ENCODE measurements at places on chromosomes 5 and 9. TPM values are rescaled to one million over a fixed set of nuclear protein-coding genes. Genes with fewer than 3 reads are reported as not detected.

Gene NRG2
- polyA plus RNA-seq: 1.7 TPM

Gene SYK
- 31.1 TPM for polyA plus RNA-seq

GRCh38 chr5:75361310-75361709 lies 24.3 kb downstream of the HMGCR start:
- no peak for DNase-seq

DNA sequence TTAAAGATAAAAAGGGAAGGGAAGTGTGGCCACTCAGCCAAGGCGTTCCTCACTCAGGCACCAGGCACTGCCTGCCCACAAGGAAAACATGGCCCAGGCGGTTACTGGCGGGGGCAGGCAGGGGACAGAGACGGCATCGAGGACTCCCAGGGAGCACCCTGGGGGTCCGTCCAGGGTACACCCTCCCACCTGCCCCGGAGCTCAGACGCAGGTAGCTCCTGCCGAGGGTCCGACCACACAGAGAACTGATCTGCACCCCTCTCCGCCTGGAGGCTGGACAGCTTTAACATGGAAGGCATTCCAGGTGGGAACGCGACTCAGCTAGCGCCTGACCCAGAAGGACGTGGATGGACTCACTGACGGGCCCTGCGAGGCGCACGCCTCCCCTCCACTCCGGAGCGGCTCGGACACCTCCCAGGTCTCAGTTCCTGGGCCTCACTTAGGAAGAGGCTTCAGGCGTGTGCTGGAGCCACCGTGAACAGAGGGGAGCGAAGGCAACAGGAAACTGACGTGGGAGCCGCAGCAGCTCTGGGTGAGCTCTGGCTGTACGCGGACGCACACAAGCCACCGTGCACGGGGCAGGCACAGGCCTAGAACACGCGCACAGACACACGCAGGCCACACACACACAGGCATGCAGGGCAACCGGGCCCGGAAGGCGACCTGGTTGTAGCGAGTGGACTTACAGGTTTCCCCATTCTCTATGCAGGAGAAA lies 47.5 kb downstream of the NKD2 start:
- DNase-seq: no peak

Gene CFAP157
- 2.7 TPM for polyA plus RNA-seq

Gene ACTL7A
- not detected for polyA plus RNA-seq

Gene CACNA1B
- 0.18 TPM for polyA plus RNA-seq

Gene ZNG1A
- 74.2 TPM for polyA plus RNA-seq

Gene C5orf58
- polyA plus RNA-seq: 0.11 TPM

- no peak for DNase-seq
Observed at GRCh38 chr5:67338421-67338820, 141.8 kb upstream of the CD180 start.

Gene FEM1C
- 23.8 TPM for polyA plus RNA-seq

GRCh38 chr5:136526791-136527190 lies 161.4 kb upstream of the TRPC7 start:
- DNase-seq: no peak

Gene GPR151
- polyA plus RNA-seq: not detected

GRCh38 chr5:76412511-76412910 lies 9.4 kb downstream of the IQGAP2 start:
- no peak for DNase-seq

Gene IL5
- not detected for polyA plus RNA-seq

Gene SEMA5A
- polyA plus RNA-seq: 44.9 TPM

Gene CMYA5
- polyA plus RNA-seq: 18.8 TPM

Gene FAM221B
- 0.11 TPM for polyA plus RNA-seq

DNA sequence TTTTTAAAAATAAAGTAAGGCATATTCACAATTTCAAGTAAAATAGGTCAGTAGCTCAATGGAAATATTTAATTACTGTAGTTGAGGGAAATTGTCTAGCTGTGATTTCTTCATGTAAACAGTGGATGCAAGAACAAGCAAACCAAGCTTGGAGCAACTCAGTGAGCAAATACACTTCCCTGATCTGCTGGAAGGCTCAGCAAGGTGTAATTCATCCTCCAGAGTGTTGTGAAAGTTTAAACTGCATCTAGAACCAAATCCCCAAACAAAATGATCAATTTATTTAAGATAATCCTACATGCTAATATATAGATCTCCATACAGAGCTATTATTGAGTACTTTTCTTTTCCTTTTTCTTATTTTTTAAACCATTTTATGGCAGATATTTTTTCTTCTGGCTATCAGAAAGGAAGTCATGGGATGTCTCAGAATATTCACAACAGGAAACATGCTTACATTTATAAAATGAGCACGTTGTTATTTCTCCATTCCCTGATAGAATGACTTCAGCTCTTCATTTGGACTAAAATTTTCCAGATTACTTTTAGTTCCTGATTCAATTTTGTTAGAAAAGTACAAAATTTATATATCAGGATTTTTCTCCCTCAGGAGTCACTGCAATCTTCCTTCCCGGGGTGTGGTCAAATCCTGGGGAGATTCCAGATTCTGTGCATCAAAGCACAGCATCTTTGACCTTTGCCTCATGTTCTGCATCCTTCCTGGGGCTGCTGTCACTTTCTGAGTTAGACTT lies 219.2 kb upstream of the ELL2 start:
- no peak for DNase-seq

GRCh38 chr9:34456151-34456550 lies 2.2 kb downstream of the FAM219A start:
- no peak for DNase-seq

Gene RGP1
- 29.0 TPM for polyA plus RNA-seq

DNA sequence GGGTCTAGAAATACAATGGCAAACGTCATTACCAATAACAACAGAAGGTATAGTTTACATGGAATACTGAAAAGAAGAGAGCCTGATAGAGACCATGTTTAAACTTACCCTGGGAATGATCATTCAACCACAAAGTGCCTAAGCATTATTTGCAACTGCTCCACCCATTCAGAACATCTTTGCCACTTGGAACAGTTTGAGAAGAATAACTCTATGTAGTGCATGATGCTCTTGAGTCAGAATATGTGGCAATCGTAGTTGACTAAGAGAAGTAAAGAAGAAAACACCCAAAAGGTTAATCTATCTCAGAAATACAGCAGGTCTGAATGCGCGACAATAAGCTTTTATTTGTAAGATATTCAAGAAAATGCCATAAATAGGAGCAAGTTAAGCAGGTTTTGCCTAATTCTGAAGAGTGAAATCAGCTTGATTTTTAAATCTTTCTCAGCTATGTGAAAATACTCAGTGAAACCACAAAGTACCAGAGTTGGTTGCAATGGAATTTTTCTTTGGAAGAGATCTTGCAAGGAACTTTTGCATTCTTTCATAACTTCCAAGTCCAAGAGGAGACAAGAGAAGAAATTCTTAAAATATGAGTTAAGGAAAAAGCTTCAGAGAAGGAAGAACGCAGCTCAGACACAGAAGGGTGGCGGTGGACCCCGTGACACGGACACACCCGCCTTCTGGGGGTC lies 64.3 kb downstream of the HABP4 start:
- no peak for DNase-seq

DNA sequence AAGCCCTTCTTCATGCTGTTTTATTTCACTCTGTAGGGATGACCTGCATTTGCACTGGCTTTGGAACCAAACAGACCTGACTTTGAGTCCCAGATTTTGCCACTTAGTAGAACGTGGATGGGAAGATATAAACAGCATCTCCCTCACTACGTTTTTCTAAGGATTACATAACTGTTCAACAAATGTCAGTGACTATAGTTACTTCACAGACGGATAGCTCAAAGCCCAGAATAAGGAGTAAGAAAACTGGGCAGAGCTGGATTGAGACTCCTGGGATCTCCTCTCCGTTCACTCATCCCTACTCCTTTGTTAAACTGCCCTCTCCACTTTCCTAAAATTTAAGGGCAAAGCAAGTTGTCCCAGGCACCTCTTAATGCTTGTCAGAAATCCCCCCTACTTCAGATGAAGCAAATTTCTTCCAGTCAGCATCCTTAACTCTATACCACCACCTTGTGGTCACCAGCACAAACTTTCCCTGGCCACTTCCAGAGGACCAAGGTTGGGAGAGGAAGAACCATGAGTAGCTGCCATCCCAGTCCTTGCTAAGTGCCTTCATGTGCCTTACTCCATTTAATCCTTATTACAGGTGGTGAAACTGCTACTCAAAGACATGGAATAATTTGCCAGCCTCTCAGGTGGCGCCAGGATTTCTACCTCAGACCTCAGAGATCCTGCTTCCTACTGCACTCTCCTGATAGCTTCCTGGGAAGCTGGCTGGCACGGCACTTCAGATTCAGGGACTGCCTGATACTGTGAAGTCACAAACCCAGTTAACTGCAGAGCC lies 38.4 kb downstream of the EGR1 start:
- DNase-seq: no peak

Gene SLC34A1
- polyA plus RNA-seq: 190 TPM

DNA sequence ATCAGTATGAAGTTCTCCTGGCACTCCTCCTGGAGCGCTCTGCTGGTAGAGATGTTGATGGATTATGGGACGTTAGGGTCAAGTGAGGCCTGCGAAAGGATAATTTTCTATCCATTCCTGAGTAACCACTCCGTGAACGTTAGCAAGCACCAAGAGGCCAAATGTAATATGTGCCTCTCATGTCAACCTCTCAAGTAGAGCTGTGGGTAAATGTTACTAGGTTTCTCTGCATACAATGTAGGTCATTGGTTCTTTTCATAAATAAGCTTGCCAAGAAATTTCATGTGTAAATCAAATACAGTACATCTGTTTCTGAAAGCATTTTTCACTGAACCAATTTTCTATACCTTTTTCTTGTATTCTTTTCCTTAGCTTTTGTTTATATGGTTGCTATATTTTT lies 126.3 kb downstream of the KDM4C start:
- no peak for DNase-seq

Data from right renal cortex interstitium (tissue), 3 donors.